Heart left ventricle (tissue), 16 donors: ENCODE measurements at places on chromosomes 5 and 9. TPM values are rescaled to one million over a fixed set of nuclear protein-coding genes. Genes with fewer than 3 reads are reported as not detected.

DNA sequence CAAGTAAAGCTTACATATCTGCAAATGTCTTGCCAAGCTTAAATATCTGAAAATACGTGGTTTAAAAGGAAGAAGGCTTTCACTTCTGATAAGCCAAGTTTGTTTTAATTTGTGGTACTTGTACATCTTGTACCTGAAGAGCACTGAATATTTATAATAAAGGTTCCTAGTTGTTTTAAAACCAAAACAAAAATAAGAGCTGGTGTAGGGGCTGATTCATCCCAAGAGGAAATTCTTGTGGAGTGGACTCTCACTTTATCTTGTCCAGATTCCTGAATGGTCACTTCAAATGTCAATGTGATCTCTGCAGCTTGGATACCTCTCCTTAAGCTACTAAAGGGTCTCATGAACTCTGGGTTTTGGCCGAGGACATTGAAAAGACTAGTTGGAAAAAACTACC lies 29.5 kb downstream of the MAMDC2 start:
- no peak for DNase-seq

DNA sequence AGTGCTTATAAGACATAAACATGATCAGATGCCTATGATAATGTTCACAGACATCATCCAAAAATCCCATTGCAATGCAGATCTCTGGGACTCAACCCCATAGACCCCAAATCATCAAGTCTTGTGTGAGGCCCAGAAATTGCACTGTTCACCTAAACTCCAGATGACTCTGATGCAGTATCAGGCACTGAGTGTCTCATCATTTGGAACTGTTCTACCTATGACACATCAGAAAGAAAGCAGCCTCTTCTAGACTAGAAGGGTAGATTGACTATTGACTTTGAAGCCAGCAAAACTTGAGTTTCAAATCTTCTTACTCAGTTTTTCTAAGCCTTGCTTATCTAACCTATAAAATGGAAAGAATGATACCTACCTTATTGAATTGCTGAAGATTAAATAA lies 58.7 kb upstream of the PAPPA start:
- DNase-seq: no peak

DNA sequence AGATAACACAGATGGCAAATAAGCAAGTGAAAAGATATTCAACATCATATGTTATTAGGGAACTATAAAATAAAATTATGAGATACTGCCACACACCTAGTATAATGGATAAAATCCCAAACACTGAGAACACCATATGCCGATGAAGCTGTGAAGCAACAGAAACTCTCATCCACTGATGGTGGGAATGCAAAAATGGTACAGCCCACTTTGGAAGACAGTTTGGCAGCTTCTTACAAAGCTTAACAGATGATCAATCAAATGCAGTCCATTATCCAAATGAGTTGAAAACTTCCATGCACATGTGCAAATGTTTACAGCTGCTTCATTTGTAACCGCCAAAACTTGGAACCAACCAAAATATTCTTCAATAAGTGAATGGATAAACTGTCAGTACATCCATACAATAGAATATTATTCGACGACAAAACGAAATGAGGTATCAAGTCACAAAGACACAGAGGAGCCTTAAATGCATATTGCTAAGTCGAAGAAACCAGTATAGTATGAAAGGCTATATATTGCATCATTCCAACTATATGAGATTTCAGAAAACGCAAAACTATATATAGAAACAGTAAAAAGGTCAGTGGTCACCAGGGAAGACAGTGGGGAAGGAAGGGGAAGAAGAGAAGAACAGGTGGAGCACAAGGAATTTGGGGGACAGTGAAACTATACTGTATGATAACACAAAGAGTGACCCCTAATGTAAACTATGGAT lies 14.9 kb downstream of the PFDN1 start:
- no peak for DNase-seq

DNA sequence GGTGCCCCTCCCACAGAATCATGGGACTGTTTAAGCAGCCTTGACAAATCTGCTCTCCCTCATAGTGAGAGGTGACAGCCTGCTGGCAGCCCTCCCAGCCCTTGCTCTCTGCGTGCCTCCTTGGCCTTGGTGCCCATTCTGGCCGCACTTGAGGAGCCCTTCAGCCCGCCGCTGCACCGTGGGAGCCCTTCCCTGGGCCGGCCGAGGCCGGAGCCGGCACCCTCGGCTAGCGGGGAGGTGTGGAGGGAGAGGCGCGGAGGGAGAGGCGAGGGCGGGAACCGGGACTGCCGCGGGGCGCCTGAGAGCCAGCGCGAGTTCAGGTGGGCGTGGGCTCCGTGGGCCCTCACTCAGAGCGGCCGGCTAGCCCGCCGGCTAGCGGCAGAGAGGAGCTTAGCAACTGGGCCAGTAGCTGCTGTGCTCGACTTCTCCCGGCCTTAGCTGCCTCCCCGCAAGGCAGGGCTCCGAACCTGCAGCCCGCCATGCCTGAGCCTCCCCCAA lies 125.9 kb upstream of the MYO10 start:
- DNase-seq: peak; percentile 13

Gene SNCB
- not detected for total RNA-seq

GRCh38 chr9:134301387-134302129 lies 24.7 kb upstream of the RXRA start:
- no peak for DNase-seq

- no peak for DNase-seq
Measured at GRCh38 chr5:58786035-58786434, 203.2 kb downstream of the RAB3C start.

DNA sequence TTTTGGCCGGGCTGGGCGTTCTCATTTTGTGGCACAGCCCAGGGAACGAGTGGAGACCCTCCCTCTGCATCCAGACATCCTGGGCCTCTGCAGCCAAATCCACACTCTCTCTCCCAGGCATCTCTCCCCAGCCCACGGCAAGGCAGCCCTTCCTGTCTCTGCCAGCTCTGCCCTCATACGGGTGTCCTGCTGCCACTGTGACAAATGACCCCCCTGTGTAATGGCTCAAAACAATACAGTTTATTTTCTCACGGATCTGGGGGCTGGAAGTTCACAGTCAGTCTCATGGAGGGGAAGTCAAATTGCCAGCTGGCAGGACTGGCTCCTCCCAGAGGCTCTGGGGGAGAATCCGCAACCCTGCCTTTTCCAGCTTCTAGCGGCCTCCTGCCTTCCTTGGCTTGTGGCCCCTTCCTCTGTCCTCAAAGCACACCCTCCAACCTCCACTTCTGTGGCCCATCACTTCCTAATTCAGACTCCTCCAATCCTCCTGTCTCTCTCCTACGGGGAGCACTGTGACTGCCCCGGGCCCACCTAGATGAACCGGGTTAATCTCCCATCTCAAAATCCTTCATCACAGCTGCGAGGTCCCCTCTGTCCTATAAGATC lies 70.2 kb upstream of the COL5A1 start:
- no peak for DNase-seq

Gene FAM78A
- 30.1 TPM for total RNA-seq

- no peak for DNase-seq
Measured at GRCh38 chr5:146055432-146055831, 49.9 kb downstream of the PLAC8L1 start.

GRCh38 chr9:32565967-32566366 lies 7.0 kb downstream of the NDUFB6 start:
- DNase-seq: no peak

Gene OR1J2
- not detected for total RNA-seq

GRCh38 chr9:121365564-121365963 lies 4.5 kb downstream of the STOM start:
- DNase-seq: no peak

DNA sequence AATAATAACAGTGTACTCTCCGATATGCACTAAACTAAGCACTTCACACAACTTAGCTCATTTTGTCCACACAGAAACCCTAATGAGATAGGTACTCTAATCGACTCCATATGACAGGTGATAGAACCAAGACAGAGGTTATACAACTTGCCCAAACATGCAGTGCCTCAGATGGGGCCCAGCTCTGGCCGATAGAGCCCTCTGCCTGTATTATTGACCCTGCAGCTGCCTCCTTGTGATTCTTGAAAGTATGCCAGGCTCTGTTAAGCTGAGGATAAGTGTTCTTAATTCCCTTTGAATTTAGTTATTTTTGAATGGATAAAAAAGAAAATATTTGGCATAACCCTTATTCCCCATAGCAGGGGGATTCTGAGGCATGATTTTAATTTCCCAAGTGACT lies 78.5 kb downstream of the HMHB1 start:
- no peak for DNase-seq

Gene SLC25A51
- 21.1 TPM for total RNA-seq

- DNase-seq: no peak
Measured at GRCh38 chr9:15206903-15207696, 99.9 kb downstream of the TTC39B start.

Gene DCTN4
- total RNA-seq: 41.6 TPM

DNA sequence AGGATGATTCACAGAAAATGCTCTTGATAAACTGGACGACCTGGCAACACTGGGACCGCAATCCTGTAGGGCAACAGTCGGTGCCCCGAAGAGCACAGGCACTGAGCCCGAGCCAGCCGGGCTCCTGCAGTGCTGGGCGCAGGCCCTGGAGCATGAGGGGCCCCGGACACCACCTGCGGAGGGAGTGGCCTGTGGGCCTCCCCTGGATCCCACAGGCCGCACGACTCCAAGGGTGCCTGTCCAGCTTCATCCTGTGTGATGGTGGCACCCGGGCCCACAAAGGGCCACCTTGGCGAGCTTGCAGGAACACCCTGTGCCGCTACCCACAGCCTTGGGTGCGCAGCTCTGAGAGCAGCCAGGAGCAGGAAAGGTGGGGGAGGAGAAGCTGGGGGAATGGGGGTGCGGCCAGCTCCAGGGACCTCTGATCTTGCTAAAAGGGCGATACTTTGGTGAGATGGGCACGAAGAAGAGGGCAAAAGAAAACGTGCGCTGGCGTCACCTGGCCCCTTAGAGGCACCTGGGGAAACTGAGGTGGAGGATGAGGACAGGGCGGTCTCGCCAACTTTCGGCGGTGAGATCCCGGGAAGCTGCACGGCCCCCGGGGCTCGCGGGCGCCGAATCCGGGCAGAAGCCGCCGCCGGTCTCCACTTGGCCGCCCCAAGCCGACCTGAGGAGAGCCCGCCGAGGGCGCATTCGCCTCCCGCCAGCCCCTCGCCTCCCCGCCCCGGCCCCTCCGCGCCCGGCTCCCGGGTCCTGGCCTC lies 722 bp downstream of the TBC1D9B start:
- no peak for DNase-seq

Gene UBAP2
- total RNA-seq: 22.6 TPM

Gene MARCOL
- total RNA-seq: not detected

GRCh38 chr5:143074414-143074996 lies 304.3 kb downstream of the ARHGAP26 start:
- DNase-seq: no peak

DNA sequence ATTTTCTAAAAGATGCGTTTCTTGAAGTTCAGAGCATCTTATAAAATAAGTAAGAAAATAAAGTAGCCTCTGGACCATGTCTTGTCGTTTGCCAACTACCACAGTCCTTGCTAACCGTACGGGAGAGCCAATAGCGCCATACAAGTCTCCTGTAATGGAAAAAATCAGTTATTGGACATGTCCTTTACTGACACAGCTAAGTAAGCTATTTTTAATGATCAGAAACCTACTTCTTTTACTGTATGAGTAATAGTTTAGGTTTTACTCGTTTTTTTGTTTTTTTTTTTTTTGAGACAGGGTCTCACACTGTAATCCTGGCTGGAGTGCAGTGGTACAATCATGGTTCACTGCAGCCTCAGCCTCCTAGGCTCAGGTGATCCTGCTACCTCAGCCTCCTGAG lies 37.7 kb upstream of the RAPGEF6 start:
- no peak for DNase-seq

Gene PRRX2
- 0.50 TPM for total RNA-seq

Gene NUTM2G
- not detected for total RNA-seq

Gene MYOZ3
- 4.1 TPM for total RNA-seq

DNA sequence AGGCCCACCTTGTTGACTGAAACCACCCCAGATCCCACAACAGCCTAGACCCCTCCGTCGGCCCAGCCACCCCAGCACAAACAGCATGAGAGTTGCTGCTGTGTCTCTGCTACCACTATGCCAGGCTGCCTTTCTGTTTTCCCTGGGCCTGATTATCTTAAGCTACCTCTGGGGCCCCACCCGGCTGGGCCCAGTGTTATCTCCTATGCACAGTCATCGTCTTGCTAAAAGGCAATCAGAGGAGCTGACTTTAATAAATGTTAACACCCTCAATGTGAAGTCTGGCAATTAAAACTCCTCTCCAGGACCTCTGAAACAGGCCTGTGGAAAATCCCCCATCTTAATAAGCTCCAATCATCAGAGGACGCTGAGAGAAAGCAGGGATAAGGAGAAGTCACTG lies 144.9 kb downstream of the FAM114A2 start:
- no peak for DNase-seq

GRCh38 chr5:132342291-132343180 lies 27.0 kb upstream of the SLC22A5 start:
- no peak for DNase-seq

DNA sequence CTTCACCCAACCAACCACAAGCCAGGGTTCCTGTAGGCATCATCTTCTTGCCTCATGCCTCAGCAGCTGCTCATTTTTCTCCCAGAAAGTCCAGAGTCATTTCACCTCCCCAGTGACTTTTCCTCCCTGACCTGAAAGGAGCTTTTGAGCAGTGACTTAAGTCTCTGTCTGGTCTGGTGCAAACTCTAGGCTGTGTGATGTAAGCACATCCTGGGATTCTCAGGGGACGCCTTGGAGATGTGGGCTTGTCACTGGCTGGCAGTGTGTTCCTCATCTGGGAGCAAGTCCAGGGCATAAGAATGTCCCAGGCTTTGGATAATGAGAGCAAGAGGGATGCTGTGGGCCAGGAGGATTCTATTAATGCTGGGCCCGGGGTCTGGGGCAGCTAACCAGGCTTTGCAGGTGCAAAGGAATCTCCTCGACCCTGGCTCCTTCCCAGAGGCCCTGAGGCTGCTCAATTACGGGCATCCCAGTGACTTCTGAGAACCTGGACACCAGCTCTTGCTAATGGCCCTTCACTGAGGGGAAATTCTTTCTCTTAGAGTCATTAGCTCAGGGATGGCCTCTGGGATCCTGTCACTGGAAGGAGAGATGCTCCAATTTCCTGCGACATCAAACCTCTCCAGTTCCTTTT lies 211.0 kb upstream of the PANK3 start:
- no peak for DNase-seq

DNA sequence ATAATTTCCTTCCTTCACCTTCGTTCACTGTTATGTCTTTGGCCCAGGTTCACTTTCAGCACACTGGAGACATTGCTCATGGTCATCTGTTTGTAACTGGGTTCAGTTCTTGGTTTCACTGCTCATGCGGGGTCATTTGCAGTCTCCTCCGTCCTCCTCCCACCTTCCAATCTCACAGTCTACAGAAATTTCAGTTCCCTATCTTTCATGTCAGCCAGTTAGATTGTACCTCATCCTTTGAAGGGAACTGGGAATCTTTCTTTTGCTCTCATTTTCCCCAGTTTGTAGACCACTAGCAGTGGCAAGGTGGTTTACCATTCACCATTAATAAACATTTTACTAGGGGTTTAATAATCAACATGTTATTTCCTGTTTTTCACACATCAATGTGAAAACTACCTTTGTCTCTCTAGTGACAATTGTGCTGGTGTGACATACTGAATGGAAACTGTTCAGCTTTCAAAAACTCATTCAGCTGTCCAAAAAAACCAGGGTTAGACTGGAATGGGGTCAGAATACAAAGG lies 100.9 kb upstream of the IL6ST start:
- DNase-seq: no peak
